Activated gamma-delta T cell treated with Interleukin-2 at 50 U/mL for 16 hours (primary cell): ENCODE measurements at places on chromosomes 11 and 22.

- DNase-seq = no peak
Observed at GRCh38 chr11:102330231-102330630, 12.9 kb downstream of the BIRC3 start.

- DNase-seq = no peak
Observed at GRCh38 chr22:36585841-36586240, 56.9 kb upstream of the EIF3D start.

DNA sequence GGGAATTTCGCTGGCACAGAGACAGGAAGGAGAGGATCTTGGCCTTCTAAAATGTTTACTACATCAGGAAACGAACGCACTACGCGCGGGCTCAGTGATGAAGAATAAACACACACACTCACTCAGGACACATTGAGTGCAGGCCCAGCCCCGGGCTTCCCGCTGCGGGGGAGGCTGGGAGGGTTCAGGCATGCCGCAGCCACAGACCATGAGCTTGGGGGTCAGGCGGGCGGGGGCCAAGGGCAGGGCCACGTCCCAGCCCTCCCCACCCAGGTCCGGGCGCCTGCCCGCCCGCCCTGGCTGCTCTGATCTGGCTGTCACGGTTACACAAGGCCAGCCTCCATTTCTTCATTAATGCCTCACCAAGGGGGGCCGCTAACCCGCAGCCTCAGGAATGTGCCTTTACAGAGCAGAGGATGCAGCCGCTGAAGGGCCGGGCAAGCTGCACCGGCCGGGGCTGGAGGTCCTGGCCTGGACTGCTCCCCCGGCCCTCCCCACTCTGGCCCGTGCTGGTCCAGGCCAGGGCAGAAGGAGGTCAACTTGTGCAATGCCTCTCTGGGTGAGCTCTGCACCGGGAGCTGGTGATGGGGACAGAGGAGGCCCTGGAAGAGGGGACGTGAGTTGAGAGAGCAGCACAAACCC, 41.7 kb downstream of the IGF2 start:
- no peak for DNase-seq

DNA sequence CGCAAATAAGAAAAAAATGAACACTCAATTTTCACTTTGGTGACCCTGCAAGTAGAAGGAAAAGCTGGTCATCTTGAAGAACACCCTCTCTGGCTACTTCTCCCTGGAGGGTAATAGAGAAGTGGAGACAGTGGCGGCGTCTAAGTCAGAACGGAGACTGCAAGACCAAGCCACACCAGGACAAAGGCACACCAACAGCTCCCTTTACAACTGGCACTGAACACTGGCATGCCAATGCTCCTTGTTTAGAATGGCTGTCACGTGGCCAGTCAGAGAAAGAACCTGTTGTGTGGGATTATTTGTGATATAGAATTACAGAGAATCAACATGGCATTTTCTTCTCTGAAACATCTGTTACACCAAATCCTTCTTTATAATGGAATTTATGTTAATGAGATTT, 61.3 kb upstream of the YPEL1 start:
- DNase-seq = no peak

DNA sequence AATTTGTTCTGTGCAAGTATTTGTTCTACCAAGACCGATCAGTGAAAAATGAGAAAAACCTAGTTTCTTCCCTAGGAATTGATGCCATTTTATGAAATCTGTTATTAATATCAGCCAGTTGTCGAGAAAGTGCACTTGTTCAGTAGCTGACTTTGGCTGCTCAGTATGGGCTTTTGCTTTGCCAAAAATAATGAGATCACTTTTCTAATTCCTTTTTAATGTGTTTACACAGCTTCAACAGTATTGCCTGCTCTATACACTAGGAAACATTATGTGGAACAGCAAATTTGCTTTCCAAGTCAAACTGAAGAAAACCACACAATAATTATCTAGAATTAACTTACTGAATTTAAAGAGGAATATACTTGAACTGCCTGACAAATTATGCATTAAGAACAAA, 34.4 kb downstream of the SCUBE2 start:
- DNase-seq = no peak
